Progenitor cell of endocrine pancreas (in vitro differentiated cells): ENCODE measurements at places on chromosomes 6 and 20.

DNA sequence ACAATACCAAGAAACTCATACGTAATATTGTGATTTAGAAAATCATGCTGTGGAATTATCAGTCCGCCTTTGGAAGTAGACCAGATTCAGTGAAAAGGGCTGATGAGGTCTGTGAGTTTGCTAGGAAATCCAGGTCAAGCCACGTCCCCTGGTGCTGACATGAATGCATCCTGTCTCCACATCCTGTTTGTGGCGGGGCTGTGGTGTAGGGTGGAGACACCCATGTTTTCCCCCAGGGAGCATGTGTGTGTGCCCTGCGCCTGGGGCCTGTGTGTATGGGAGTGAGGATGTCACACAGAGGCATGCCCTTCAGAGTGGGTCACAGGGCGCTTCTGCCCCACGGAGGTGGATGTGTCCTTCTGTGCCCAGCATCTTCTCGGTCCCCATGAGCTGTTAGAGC is 109.1 kb downstream of the SASH1 start:
- DNase-seq, result no peak

GRCh38 chr20:48932375-48932941 is 10.9 kb downstream of the ARFGEF2 start:
- DNase-seq, result no peak

DNA sequence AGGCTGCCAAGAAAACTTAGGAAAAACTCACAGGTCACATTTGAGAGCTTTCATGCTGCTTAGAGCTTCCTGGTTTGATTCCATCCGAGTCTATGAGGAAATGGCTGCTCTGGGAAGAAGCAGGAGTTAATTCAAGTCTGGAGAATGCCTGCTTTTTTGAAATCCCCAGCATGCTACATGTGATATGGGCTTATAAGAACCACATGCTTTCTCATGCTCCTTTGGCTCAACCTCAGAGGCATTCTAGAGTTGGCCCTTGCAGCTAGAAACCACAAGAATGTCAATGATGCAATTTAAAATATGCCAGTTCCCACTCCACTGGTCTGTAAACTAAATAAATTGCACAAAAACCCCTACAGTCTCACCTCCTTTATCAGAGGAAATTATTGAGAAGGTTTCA is 142.9 kb upstream of the OLIG3 start:
- DNase-seq, result no peak

- DNase-seq, result no peak
Measured at GRCh38 chr20:24657196-24657595, 187.8 kb downstream of the SYNDIG1 start.

DNA sequence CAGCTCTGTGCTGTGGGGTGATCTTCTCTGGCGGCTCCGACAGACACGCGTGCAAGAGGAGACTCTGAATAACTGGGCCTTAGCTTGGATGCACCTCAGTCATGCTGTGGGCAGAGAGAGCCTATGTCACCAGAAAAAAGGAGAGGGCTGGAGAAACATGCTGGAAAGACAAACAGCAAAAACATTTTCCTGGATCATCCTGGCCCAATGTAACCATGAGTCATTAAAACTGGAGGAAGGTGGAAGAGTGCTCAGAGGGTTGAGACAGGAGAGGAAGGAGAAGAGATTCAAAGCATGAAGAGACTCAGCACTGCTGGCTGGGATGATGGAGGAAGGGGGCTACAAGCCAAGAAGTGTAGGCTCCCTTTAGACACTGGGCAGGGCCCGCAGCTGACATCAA is 292.0 kb downstream of the CDH26 start:
- DNase-seq, result no peak

- no peak for DNase-seq
Measured at GRCh38 chr6:37865504-37865903, 46.0 kb downstream of the ZFAND3 start.

- DNase-seq, result no peak
Measured at GRCh38 chr20:18615020-18615650, 27.3 kb downstream of the DTD1 start.

DNA sequence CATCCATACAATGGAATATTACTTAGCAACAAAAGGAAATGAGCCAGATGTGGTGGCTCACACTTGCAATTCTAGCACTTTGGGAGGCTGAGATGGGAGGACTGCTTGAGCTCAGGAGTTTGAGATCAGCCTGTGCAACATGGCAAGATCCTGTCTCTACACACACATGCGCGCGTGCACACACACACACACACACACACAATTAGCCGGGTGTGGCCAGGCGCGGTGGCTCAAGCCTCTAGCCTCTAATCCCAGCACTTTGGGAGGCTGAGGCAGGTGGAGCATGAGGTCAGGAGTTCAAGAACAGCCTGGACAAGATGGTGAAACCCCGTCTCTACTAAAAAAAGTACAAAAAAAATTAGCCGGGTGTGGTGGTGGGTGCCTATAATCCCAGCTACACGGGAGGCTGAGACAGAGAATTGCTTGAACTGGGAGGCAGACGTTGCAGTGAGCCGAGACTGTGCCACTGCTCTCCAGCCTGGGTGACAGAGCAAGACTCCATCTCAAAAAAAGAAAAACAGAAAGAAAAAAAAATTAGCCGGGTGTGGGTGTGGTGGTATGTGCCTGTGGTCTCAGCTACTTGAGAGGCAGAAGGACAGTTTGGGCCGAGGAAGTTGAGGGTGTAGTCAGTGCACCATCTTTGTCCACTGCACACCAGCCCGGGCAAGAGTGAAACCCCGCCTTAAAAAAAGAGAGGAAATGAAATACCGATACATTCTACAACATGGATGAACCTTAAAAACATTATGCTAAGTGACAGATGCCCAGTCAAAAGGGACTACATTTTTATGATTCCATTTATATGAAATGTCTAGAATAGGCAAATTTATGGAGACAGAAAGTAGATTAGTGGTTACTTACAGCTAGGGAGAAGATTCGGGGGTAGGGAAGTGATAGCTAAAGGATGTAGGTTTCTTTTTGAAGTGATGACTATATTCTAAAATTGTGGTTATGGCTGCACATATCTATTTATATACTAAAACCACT is 52.5 kb downstream of the RBL1 start:
- DNase-seq, result no peak

- DNase-seq, result no peak
Measured at GRCh38 chr6:139851206-139851605, 476.8 kb upstream of the CITED2 start.

- no peak for DNase-seq
Measured at GRCh38 chr6:8539453-8539852, 104.1 kb upstream of the SLC35B3 start.

GRCh38 chr6:11337306-11337705 is 104.8 kb upstream of the NEDD9 start:
- no peak for DNase-seq

- no peak for DNase-seq
Measured at GRCh38 chr6:32792901-32793435, 23.8 kb downstream of the HLA-DOB start.

DNA sequence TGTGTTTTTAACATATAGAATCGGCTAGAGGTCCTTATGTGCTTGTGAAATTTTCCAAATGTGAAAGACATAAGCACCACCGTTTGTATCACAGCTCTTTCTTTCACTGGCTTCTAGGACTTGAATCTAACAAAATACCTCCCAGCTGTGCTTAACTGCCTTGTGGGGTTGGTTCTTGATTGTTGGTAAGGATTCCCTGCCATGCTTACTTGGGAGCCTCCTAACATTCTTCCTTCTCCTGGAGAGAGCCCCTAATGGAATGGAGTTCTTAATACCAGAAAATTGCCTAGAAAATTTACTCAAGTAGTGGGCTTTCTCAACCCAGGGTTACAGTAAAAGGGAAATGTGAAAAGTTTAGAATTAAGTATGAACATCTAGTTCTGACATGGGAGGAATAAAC is 121.2 kb downstream of the COL19A1 start:
- no peak for DNase-seq

DNA sequence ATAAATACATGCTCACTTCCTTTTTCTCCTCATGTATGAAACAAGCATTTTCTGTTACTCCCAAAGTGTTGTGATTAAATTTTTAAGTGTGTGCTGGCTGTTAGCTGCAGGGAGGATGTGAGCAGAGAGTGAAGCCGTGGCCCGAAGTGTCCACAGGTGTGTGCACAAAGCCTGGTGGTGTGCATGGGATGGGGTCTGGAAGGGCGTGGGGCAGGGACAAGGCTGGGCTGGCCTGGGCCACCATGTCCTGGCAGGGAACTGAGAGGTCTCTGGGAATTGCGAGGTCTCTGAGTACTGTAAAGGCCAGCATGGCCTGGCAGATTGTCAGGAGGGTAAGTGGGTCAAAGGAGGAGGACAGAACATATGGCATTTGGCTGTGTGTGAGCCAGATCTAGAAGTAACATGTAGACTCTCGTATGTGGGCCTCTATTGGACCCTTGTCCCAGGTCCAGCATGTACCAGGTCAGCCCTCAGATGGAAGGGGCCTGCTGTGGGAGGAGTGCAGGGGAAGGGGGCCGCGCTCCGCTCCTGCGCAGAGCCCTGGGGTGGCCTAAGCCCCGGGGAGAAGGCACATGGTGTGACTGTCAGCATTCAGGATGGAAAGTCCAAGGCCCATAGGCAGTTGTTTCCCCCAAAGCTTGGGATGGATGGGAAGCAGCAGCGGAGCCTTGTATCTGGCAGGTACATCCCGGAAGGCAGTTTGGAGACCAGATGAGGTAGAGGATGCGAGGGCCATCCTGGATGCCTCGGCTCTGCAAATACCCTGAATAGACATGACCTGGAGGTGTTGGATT is 45.1 kb upstream of the PHACTR3 start:
- no peak for DNase-seq

GRCh38 chr6:157768863-157769551 is 54.0 kb upstream of the SNX9 start:
- DNase-seq, result no peak

DNA sequence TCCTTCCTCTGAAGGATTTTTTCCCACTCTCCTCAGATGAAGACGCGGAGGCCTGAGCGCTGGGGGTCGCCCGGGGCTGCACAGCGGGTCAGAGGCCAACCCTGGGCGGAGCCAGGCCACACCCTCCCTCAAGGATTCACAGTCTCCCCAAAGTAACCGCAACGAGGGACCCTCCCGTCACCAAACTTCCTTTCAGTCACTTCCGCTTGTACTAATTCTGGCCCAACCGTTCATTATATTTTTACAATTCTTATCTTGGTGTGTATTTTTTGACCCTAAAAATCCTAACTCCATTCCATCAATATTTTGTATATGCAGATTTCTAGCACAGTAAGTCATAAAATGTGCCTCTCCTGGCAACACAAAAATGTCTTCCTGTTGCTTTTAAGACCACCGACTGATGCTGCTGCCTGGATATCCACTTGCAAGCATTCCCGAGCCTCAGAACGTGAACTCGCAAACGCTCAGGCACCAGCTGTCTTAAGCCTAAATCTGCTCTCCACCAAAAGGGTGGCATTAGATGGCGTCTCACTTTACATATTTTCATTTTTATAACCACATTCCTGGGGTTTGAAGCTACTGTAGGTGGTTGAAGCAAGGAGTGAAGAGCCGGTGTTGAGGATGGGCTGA is 128.0 kb downstream of the DLL1 start:
- DNase-seq, result no peak

GRCh38 chr20:50226093-50226974 is 35.7 kb downstream of the CEBPB start:
- no peak for DNase-seq

DNA sequence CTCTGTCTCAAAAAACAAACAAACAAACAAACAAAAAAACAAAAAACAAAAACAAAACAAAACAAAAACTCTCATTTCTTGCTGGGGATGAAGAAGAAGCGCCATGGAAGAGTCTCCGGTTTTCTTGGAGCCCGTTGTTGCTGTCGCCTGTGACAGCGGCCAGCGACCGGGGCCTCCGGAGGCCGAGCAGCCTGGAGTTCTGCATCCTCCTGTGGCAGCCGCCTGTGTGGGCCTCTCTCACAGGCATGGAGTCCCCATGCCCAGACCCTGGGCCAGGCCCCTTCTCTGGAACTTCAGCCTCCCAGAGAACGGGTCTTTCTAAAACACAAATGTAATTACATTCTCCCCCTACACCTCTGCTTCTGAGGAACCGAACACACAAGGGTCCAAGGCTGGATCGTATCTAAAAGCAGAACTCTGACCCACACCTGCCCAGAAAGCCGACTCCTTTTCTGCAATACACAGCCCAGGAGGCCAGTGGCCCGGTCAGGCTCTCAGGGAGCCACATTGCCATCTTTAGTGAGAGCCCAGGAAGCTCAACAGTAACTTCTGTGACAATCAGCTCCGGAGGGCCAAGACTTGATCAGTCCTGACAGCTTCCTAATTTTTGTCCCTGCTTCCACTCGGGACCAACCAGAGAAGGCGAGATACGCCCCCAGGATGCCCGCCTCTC is 18.5 kb downstream of the DACT2 start:
- no peak for DNase-seq

DNA sequence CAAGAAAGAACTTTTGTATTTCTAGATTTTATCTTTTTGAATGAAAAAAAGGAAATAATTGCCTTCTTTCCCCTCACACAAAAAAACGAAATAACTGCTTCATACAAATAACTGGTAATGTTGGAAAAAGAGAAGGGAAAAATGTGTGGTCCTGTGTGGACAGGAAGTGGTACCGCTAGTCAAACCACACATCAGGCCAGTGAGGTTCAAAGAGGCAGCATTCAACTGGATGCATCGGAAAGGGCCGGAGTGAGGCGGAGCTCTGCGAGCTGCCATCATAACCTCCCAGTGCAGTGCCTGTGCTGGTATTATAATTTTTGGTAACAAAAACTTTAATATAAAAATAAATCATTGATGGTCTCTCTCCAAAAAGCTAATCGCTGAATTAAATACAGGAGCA is 111.2 kb downstream of the IRF4 start:
- DNase-seq, result no peak

GRCh38 chr6:40558102-40558501 is 29.1 kb downstream of the LRFN2 start:
- DNase-seq, result no peak

GRCh38 chr6:89433252-89434149 is 549 bp downstream of the ANKRD6 start:
- peak; percentile 11 for DNase-seq

GRCh38 chr6:36118550-36119107 is 11.7 kb upstream of the MAPK13 start:
- DNase-seq, result no peak

DNA sequence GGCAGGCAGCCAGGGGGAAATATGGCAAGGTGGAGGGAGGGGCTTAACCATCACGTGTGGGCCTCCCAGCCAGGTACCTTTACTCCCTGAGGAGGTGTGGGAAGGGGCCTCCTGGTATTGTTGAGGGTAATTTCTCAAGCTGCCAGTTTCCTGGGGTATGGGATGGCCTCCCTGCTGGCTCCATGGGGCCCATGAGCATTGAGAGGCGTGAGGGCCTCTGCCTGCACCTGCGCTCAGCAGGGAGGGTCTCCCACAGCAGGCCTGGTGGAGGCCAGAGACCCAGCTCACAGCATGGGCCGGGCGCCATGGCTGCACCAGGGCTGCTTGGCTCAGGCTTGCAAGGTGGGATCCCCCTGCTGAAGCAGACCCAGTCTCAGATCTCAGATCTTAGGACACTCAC is 113.0 kb downstream of the GRM4 start:
- no peak for DNase-seq

GRCh38 chr6:17417817-17418216 is 24.4 kb downstream of the CAP2 start:
- DNase-seq, result no peak
